ENCODE measurements at places on chromosomes 2 and 18. TPM values are rescaled to one million over a fixed set of nuclear protein-coding genes. Genes with fewer than 3 reads are reported as not detected.

DNA sequence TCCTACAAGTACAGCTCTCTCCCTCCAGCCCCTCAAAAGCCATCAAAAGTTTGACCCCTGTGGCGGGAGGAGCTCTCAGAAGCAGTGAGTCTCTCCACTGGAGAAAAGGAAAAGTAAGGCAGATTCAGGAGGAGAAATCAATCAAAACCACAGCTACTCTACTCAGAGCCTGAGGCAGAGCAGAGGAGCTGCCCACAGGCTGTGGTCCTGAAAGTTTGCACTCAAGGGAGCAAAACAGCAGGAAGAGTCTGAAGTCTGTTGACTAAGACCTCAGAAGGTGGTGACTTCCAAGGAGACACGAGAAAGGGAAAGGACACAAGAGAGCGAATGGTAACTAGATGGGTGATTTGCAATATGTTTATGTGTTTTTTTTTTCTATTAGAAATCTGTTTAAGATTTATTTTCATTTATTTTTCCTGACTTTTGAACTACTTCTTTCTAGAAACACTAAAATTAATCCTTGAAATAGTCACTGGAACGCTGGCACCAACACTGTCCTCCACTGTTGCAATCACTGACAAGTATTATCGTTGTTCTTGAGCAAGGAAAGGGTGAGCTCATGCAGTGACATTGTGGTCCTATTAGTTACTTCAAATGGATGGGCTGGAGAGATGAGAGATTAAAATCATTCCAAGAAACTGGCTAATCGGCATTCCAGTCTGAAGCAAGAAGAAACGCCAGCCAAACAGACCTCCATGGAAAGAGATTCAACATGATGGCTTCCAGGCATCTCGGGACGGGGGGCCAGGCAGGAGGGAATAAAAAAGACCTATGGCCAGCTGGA, 35.8 kb downstream of the PID1 start:
- no peaks in the 10 kb centered on the region for H3K36me3 ChIP-seq
- no peak for DNase-seq
- no peak overlapping the region for H3K4me3 ChIP-seq

The LRP1B gene
- not detected for total RNA-seq

The ZAP70 gene
- 190 TPM for total RNA-seq

DNA sequence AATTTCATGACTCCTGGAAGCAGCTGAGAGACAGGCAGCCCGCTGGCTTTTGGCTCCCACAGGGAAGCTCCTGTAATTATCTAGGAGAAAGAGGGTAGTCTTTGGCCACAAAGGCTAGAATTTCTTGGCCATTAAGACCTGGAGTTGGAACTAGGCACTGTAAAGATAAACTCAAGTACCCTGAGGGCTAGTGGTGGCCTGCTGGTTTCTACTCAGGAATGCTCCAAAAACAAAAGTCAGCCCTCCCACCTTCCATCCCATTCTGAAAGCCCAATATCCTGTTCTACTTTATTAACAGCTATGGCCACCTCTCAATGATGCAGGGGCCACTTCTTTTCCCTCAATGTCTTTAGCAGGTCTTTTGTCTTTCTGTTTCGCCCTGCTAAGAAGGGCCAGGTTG, 34.0 kb upstream of the CYP26B1 start:
- DNase-seq: no peak
- no peaks in the 10 kb centered on the region for H3K4me1 ChIP-seq
- H3K27me3 ChIP-seq: no peaks in the 10 kb centered on the region
- H3K27ac ChIP-seq: no peak overlapping the region
- no peak overlapping the region for H3K4me3 ChIP-seq

The VWA3B gene
- 0.21 TPM for total RNA-seq

- H3K4me3 ChIP-seq: no peak overlapping the region
- no peak overlapping the region for H3K27ac ChIP-seq
- no peaks in the 10 kb centered on the region for H3K4me1 ChIP-seq
- H3K36me3 ChIP-seq: peaks cover 2% of the 10 kb centered on the region
- no peak for DNase-seq
Observed at GRCh38 chr2:216049452-216049851, 32.2 kb downstream of the PECR start.

The SRD5A2 gene
- total RNA-seq: not detected

DNA sequence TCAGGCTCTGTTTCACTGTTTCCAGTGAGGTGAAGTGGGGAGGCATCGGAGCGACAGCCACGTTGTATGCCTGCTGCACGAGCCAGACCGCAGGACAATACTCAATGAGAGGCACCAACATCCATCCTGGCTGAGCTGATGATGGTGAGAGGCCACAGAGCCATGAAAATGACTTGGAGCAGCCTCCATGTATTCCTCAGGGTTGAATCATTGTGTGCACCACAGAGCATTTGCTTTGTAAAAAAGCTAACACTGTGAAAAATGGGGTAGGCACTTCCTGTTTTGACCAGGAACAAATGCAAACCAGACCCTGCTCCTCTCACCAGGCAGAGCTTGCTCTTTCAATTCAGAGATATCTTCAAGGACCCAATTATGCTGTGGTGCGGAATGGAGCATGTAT, 87.2 kb downstream of the LPIN1 start:
- peaks cover 36% of the 10 kb centered on the region for H3K4me1 ChIP-seq
- peaks cover 67% of the 10 kb centered on the region for H3K27me3 ChIP-seq
- no peak for DNase-seq
- no peak overlapping the region for H3K4me3 ChIP-seq
- H3K36me3 ChIP-seq: peaks cover 8% of the 10 kb centered on the region

GRCh38 chr18:23631746-23632145, 31.0 kb downstream of the ANKRD29 start:
- H3K36me3 ChIP-seq: no peaks in the 10 kb centered on the region
- H3K27ac ChIP-seq: no peak overlapping the region
- H3K4me1 ChIP-seq: peaks cover 15% of the 10 kb centered on the region
- no peak overlapping the region for H3K4me3 ChIP-seq
- no peaks in the 10 kb centered on the region for H3K27me3 ChIP-seq
- no peak for DNase-seq

GRCh38 chr2:65349863-65350262, 82.5 kb downstream of the SPRED2 start:
- no peak for DNase-seq
- H3K4me1 ChIP-seq: peaks cover 13% of the 10 kb centered on the region
- peaks cover 3% of the 10 kb centered on the region for H3K36me3 ChIP-seq
- no peak overlapping the region for H3K4me3 ChIP-seq
- no peak overlapping the region for H3K27ac ChIP-seq
